NCI-H460 (cell line): ENCODE measurements at places on chromosomes 16 and 17. TPM values are rescaled to one million over a fixed set of nuclear protein-coding genes. Genes with fewer than 3 reads are reported as not detected.

DNA sequence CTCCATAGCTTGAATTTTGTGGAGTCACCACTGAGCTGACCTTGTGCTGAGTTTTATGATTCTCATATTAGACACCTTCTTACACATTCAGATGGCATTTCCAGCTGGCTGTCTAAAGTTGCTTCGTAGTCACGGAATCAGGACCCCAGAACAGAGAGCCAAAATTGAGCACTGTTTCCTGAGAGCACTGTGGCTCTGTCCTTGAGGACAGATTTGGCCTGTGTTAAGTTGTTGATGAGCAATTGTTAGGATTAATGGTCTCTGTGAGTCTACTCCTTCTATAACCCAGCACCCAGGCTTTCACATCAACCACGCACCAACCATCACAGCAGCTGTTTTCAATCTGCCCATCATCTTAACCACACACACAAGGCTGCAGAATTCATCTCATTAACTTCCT lies 277.5 kb upstream of the HSBP1 start:
- DNase-seq: no peak

GRCh38 chr16:62050793-62051192 lies 14.6 kb upstream of the CDH8 start:
- DNase-seq: no peak

The ABCC6 gene
- total RNA-seq: 0.46 and 0.62 TPM in 2 replicates

The CSH1 gene
- total RNA-seq: not detected in 2 replicates

- DNase-seq: no peak
Observed at GRCh38 chr17:28737770-28738679, 5.8 kb upstream of the TRAF4 start.
